Activated CD4-positive, alpha-beta T cell treated with anti-CD3 and anti-CD28 coated beads, Interleukin-2, amount 10 ng/mL, durations not matched to agents 7 days and 5 days (primary cell): ENCODE measurements at places on chromosomes 1 and 21. TPM values are rescaled to one million over a fixed set of nuclear protein-coding genes. Genes with fewer than 3 reads are reported as not detected.

DNA sequence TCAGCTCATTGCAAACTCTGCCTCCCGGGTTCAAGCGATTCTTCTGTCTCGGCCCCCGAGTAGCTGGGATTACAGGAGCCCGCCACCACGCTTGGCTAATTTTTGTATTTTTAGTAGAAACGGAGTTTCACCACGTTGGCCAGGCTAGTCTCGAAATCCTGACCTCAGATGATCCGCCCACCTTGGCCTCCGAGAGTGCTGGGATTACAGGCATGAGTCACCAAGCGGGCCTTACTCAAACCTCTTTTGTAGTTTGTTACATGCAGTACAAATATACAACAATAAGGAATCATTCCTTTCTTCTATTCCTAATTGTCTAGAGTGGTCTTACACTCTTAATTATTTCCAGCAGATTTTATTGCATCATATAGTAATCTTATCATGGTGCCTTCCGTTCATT is 16.6 kb downstream of the SPATA17 start:
- H3K4me3 ChIP-seq, result no peak overlapping the region
- peaks cover 4% of the 10 kb centered on the region for H3K27me3 ChIP-seq
- no peak overlapping the region for H3K27ac ChIP-seq
- no peaks in the 10 kb centered on the region for H3K36me3 ChIP-seq
- H3K4me1 ChIP-seq, result no peaks in the 10 kb centered on the region

GRCh38 chr1:43492826-43493225 is 37.9 kb upstream of the PTPRF start:
- DNase-seq, result no peak
- H3K27ac ChIP-seq, result no peak overlapping the region

- DNase-seq, result no peak
- H3K4me3 ChIP-seq, result no peak overlapping the region
- no peak overlapping the region for H3K27ac ChIP-seq
Observed at GRCh38 chr1:224534731-224535130, 81.4 kb upstream of the CNIH3 start.

NLRP3 gene
- 1.4 TPM for total RNA-seq

- H3K27me3 ChIP-seq, result peaks cover 6% of the 10 kb centered on the region
- peaks cover 22% of the 10 kb centered on the region for H3K4me1 ChIP-seq
- no peak for DNase-seq
- no peaks in the 10 kb centered on the region for H3K36me3 ChIP-seq
Observed at GRCh38 chr1:208043691-208044181, 132.8 kb upstream of the CD34 start.

- H3K27me3 ChIP-seq, result peaks cover 18% of the 10 kb centered on the region
- no peak for DNase-seq
- H3K36me3 ChIP-seq, result no peaks in the 10 kb centered on the region
- H3K4me1 ChIP-seq, result peaks cover 5% of the 10 kb centered on the region
Observed at GRCh38 chr1:31667065-31667785, 22.5 kb upstream of the PEF1 start.

GRCh38 chr1:66265796-66266195 is 268.2 kb upstream of the SGIP1 start:
- peaks cover 55% of the 10 kb centered on the region for H3K4me1 ChIP-seq
- no peak overlapping the region for H3K4me3 ChIP-seq

CHIA gene
- total RNA-seq, result not detected

DNA sequence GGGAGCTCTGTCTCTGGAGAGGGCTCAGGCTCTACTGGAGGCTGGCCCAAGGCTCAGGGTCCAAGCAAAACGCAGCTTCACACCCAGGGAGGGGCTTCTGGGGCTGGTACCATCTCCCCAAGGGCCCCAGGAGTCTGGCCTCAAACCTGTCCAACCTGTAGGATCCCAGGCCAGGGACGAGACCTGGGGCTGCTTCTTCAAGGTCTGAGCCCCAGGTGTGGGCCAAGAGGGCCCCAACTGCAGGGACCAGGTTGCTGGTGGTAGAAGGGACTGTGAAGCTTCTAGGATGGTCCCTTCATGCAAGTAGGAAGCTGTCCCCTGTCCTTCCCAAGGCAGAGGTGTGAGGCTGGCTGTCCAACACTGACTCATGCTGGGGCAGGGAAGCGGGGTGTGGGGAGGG is 7.8 kb upstream of the MMEL1 start:
- no peak for DNase-seq
- no peak overlapping the region for H3K4me3 ChIP-seq
- peaks cover 5% of the 10 kb centered on the region for H3K36me3 ChIP-seq
- peaks cover 9% of the 10 kb centered on the region for H3K4me1 ChIP-seq
